NCI-H510A treated with DMSO at 0.1 percent for 48 hours (cell line): ENCODE measurements at places on chromosomes 3 and 15.

DNA sequence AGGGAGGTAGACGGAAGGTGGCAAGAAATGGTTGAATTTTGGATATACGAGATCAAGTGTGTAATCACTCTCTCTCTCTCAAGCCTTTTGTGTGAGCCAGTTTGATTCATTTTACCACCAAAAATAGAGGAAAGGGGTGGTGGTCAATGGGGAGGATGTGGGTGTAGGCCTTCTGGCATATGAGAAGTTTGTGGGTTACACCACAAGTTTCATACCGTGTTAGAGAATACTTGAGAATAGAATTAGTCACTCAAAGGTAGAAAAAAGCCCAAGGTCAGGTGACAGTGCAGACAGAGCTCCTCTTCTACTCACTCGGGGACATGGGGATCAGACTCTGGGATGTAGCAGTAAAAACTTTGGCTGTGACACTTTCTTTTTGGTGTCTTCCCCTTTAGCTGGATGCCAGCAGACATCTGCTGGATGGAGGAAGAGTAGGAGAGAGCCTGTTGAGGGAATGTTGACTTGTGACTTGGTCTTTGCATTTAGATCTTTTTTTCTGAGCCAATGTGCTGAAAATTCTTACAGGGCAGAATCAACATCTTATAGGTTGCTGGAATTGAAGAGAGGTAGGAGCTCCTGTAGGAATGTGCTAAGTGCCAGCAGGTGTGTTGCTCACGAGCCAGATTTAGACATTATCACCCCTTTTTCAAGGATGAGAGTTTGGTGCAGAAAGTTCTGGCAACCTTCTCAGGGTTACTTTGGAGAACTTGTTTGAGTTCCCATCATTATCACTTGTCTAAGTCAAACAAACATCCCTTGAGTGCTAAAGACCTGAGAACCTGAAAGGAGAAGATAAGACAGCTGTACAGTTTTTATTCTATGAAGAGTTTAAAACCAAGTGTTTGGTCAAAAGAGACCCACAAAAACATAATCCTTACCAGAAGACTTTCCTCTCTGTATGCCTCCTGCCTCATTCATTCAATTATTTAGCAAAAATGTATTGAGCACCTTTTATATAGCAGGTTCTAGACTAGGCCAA, 43.9 kb upstream of the RYK start:
- no peak for DNase-seq

DNA sequence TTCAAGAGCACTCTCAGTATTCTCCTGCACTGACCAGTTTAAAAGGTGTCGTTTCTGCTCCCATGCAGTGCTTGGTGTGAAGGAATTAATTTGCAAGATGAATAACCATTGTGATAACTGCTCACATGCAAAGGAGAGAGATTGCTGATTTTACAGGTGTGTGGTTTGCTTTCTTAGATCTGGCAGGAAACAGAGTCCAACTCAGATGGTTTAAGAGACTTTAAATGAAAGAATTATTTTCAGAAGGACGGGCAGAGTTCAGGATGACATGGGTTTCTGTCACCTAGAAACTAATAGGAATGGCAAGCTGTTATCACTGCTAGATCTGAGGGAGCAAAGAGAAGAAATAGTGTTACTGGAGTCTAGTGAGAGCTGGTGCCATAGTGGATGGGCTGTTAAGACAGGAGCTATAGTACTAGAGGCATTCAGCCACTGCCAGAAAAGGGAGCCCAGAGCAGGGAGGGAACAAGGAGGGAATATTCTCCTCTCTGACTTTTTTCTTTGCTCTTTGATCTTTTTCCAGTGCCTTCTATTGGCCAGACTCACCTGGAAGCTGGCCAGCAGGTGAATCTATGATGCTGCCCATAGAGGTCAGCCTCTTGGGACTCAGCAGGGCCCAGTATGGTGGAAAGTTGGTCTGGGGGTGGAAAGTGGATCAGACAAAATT, 14.9 kb downstream of the ATXN7 start:
- DNase-seq = no peak

DNA sequence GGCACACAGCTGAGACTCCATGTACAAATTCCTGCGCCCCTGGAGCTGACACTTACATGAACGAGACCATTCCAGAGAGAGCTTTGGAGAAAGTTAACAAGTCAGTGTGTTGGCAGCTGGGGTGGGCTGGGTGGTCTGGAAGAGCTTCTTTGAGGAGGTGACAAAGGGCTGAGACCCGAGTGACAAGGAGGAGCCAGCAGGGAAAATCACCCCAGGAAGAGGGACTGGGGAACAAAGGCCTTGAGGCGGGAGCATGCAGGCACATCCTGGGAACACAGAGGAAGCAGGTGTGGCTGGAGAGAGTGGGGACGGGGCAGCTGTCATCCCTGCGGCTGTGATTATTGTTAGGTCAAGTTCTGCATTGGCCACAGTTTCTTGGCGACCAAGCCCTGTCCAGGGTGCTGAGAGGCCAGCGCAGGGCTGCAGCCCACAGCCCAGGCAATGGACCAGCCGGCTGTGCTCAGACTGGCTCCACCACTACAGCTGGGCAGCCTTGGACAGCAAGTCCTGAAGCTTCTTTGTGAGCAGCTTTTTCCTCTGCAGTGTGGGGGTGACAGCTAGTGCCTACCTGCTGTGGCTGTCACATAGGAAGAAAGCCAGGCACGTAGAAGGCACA, 34.2 kb upstream of the PRR23E start:
- DNase-seq = peak; percentile 35

DNA sequence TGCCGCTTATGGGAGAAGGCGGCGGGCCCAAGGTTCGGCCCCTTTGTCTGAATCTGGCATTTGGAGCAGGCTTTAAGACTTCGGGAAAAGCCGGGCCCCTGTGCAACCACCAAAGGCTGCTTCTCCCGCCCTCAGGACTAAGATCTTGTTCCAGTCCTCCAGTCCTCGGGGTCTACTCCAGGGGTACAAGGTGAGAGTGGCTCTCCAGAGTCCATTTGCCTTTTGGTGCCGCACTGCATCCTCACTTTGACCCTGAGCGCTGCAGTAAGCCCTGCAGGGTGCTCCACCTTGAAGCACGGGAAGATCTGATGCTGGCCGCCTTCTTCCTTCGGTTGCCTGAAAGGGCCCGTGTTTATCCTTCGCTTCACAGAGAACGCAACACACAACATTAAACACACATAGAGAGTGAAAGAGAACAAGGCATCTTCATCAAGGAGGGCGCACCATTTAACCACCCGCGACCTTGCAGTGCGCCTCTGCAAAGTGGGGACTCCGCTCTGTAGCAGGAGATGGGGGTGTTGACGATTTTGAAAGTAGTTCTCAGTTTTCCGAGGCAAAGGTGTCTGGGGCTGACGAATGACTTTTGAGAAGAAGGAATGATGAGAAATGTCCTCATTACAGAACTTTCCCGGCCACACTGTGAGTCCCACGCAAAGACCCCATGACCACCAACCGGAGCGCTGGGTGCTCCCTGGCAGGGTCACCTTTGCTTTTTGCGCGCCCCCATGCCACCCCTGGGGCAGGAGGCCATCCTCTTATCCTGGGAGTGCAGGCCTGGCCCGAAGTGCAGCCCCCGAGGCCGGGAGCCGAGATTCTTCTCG, 1.0 kb downstream of the PIGZ start:
- no peak for DNase-seq

- no peak for DNase-seq
These were observed 86.7 kb downstream of the VGLL4 start for GRCh38 chr3:11556851-11557644.

- DNase-seq = no peak
These were observed 197.7 kb downstream of the LSAMP start for GRCh38 chr3:116247605-116248004.

DNA sequence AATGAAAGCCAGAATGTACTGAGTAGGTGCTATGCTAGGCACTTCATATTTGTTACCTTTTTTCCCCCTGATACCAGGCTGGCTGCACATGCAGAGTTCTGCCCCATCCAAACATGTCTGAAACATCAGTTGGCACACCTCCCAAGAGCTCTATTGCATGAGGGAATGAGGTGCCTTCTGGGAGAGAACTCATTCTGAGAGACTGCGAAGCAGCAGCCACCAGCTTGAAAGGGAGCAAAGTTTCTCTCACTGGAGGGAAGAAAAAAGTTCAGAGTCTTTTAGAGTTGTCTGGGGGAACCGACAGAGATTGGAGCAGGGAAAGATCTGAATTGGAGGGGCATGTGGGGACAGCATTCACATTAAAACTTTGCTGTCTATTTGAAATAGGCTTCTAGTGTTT, 84.1 kb downstream of the AGBL1 start:
- DNase-seq = no peak

- no peak for DNase-seq
These were observed 14.9 kb upstream of the MYH15 start for GRCh38 chr3:108525256-108525655.

DNA sequence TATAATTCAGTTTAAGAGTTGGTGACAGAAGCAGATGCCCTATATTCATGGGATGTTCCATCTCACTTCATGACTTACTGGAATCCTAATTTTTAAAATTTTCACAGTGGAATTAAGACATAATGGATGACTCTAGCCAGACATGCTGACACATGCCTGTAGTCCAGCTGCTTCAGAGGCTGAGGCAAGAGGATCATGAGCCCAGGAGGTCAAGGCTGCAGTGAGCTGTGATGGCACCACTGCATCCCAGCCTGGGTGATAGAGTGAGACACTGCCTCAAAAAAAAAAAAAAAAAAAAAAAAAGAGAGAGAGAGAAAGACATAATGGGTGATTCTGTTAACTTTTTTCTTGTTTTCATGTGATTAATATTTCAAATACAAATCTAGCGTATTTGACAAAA, 123.6 kb downstream of the KLHL25 start:
- DNase-seq = no peak

DNA sequence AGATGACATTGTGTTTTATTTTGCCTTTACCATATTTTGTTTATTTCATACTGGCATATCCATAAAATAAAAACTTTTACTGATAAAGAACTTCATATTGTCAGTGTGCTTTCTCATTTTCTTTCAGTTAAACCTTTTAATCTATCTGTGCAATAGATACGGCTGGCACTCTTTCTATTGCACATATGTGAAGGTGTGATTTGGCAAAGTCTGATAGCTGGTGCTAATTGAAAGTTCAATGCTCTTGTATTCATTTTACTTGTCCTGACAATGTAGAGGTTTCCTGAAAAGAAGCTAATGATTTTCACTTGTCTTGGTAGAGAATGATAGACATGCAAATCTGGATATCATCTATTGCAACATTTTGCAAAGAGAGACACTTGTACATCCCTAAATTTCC, 467.0 kb downstream of the NSUN3 start:
- no peak for DNase-seq
